ENCODE measurements at places on chromosomes 6 and 20. TPM values are rescaled to one million over a fixed set of nuclear protein-coding genes. Genes with fewer than 3 reads are reported as not detected.

GRCh38 chr6:104702126-104702841 lies 157.4 kb downstream of the HACE1 start:
- no peak for DNase-seq
- no peak overlapping the region for H3K27ac ChIP-seq
- no peaks in the 10 kb centered on the region for H3K36me3 ChIP-seq

The MYBL2 gene
- polyA plus RNA-seq = not detected

- H3K4me3 ChIP-seq = no peak overlapping the region
- H3K27me3 ChIP-seq = no peaks in the 10 kb centered on the region
- no peak overlapping the region for H3K27ac ChIP-seq
- H3K36me3 ChIP-seq = no peaks in the 10 kb centered on the region
Observed at GRCh38 chr6:158762787-158763433, 56.3 kb downstream of the EZR start.

The TGM3 gene
- polyA plus RNA-seq = not detected

- H3K4me3 ChIP-seq = no peak overlapping the region
- H3K4me1 ChIP-seq = peaks cover 13% of the 10 kb centered on the region
- H3K27me3 ChIP-seq = no peaks in the 10 kb centered on the region
- DNase-seq = peak; percentile 78
Observed at GRCh38 chr20:10654630-10655029, 19.2 kb downstream of the JAG1 start.

The MED20 gene
- polyA plus RNA-seq = 15.1 TPM

The ELOVL2 gene
- polyA plus RNA-seq = not detected

The CALHM5 gene
- polyA plus RNA-seq = 2.1 TPM

The C6orf58 gene
- polyA plus RNA-seq = not detected

The RTEL1 gene
- polyA plus RNA-seq = 5.3 TPM
